ENCODE measurements at places on chromosomes 2 and 18.

- DNase-seq = no peak
These were observed 76.5 kb downstream of the SOCS6 start for GRCh38 chr18:70365361-70365760.

- no peak for DNase-seq
These were observed 105.4 kb upstream of the TLK1 start for GRCh38 chr2:171266102-171266501.

- DNase-seq = no peak
These were observed 817 bp downstream of the DSC2 start for GRCh38 chr18:31101183-31102024.

- DNase-seq = no peak
These were observed 95.4 kb downstream of the C1QL2 start for GRCh38 chr2:119063177-119063576.

DNA sequence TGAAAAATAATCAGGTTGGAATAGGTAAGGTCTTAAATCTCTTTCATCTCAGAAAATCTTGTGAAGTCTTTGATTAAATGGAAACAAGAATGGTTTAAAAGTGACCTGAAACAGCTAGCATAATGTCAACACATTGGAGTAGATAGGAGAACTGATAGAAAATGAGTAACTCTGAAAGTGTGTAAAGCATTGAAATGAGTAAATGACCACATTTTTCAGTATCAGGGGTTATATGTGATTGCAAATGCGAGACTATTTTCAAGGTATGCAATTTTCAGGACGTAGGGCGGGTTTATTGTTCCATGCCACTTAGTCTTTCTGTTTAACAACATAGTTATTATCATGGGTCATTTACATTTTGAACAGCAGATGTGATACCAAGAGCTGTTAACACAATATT lies 1383.2 kb downstream of the LRP1B start:
- no peak for DNase-seq

DNA sequence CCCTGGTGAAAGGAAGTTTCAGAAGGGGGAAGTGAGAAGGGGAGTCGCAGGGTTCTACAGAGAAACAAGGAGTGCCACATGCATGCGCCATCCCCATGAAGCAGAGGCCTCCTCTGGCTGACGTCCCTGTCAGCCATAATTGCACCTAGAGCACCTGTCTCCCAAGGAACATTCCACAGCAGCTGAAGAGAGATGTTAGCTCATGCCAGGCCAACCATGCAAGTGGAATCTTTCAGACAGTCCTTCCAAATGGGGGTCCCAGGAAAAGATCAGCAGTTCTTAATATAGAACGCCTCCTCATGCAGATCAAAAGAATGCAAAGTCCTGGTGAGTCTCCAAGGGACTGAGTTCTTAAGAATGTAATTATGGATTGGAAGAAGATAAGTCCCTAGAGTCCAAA lies 29.6 kb downstream of the MRO start:
- no peak for DNase-seq

DNA sequence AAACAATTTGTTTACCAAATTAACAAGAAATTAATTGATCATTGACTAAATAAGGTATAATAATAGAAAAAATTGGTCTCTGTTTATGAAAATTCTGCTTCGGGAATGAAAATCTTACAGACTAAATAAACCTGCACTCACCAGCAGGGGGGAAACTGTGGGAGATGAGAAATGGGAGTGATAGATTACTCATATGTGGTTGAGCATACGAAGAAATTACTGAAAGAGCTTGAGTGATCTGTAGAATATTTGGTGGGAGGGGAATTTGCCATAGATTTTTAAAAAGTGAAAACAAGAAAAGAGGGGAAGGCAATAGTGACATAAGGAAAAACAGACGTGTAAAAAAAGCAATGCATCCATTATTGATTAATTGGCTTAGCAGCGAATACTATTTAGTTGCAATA lies 2.2 kb downstream of the HMSD start:
- DNase-seq = no peak

- no peak for DNase-seq
These were observed 342.7 kb downstream of the RND3 start for GRCh38 chr2:150144546-150145298.

- no peak for DNase-seq
These were observed 176.1 kb upstream of the SPRED2 start for GRCh38 chr2:65608466-65608865.

DNA sequence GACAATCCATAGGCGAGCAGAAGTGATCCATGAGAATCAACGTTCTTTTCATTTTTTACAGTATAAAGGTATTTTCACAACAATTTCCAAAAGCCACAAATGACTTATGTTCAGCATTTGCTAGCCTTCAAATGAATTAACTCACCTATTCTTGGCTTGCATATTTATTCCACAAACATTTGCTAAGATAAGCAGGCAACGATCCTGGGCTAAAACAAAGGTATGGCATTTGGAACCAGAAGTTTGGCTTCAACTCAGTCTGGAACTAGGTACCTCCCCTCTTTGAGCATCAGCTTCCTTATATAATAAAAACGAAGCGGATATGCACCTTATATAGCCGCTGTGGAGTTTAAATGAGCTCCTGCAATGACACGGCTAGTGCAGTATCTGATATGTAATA lies 20.5 kb downstream of the CYRIA start:
- DNase-seq = no peak

DNA sequence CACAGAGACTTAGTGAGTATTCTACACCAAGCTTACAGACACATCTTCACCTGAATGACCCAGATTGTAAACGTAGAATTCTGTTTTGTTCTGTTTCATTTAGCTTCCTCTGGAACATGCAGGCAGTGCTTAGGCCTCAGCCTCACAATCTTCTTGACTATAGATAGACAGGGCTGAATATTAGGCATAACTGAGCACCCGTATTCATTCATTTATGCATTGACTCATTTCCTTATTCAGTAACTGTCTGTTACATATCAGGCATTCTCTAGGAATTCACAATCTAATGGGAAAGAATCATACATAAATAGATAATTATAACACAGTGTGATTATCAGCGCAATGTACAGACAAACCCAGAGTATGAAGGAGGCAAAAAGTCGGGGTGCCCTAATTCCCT lies 124.9 kb upstream of the ETAA1 start:
- DNase-seq = no peak

GRCh38 chr2:216107760-216108159 lies 1.4 kb upstream of the XRCC5 start:
- no peak for DNase-seq

DNA sequence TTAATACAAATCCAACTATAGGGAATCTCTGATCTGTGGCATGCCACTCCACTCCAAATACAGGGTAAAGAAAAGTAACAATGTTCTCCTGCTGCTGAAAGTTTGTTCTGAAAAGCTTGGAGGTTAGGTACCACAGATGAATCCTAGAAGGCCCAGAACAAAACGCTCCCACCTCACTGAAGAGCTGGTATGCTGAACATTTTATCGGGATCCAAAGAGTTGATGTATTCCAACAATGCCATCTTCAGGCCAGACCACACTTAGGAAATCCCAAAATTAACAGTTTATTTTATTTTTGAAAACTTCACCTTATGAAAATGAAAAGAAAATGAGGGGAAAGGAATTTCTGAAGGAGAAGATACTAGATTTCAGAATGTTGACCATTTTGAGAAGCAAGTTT lies 145.1 kb upstream of the CDH19 start:
- DNase-seq = no peak

GRCh38 chr2:99644419-99644787 lies 154.6 kb upstream of the REV1 start:
- no peak for DNase-seq

GRCh38 chr18:58887613-58887963 lies 22.9 kb downstream of the ZNF532 start:
- DNase-seq = no peak

GRCh38 chr2:145851730-145852129 lies 1331.8 kb upstream of the ZEB2 start:
- DNase-seq = no peak

GRCh38 chr18:56124186-56124585 lies 514.2 kb downstream of the TXNL1 start:
- no peak for DNase-seq

DNA sequence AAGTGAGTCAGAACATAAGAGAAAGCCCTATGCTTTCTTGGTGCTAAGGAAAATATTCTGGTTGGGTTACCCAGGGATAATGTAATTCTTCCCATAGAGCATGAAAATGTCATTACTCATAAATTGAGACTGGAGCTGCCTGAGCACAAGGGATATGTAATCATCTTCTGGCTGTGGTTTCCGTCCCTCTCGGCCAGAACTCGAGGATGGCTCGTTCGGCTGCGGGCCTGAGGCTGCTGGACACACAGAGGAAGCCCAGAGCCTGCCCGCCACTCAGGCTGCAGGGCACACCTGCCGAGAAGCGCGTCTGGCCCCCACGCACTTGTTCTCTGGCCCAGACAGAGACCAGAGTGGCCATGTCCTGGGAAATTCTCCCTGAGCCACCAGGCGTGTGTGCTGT lies 104.9 kb downstream of the ASAP2 start:
- no peak for DNase-seq

GRCh38 chr2:121723316-121723715 lies 13.4 kb downstream of the NIFK start:
- no peak for DNase-seq

DNA sequence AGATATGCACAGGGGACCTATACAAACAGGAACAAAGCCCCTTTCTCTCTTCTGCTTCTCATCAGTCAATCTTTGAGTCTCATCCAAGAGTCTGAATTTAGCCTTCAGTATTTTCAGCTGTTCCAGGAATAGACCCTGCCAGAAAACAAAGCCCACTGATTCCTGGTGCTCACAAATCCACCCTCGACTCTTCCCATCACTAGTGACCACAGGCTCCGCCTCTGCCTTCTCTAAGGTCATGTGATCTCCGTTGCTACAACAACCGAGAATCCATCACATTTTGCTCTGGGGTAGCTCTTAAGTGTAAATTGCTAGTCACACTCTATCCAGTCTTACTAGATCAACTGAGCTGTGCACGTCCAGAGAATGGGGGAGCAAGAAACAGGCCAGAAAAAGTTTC lies 46.4 kb upstream of the SPTBN1 start:
- no peak for DNase-seq

DNA sequence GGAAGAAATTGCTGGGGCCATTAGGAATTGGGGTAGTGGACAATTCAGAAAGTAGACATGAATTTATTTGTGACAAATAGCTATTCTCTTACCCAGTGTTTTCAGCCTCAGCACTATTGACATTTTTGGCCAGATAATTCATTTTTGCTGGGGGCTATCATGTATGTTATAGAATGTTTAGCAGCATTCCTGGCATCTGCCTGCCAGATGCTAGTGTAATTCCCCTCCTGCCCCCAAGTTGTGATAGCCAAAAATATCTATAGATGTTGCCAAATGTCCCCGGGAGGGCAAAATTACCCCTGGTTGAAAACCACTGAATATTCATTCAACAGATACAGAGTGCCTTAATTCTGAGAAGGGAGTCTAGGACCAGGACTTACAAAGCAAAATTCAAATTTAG lies 183.6 kb downstream of the BABAM2 start:
- no peak for DNase-seq

DNA sequence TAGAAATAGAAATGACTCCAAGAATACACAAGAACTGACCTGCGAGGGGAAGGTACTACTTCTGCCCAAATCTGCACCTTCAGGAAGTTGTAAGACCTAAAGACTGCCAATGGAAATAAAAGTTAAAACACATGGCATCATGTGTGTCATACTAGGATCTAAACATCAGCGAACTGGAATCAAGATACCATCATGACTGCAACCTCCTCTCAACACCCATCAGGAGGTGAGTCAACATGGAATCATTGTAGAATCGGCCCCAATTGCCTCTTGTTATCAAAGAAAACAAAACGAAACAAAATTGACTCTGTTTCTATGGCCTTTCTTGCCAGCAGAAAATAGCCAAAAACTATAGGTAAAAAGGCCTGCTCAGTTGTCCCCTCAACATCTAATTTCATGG lies 15.1 kb downstream of the RDH14 start:
- DNase-seq = no peak
